Colonic mucosa (tissue), 4 donors: ENCODE measurements at places on chromosomes 3 and 15.

DNA sequence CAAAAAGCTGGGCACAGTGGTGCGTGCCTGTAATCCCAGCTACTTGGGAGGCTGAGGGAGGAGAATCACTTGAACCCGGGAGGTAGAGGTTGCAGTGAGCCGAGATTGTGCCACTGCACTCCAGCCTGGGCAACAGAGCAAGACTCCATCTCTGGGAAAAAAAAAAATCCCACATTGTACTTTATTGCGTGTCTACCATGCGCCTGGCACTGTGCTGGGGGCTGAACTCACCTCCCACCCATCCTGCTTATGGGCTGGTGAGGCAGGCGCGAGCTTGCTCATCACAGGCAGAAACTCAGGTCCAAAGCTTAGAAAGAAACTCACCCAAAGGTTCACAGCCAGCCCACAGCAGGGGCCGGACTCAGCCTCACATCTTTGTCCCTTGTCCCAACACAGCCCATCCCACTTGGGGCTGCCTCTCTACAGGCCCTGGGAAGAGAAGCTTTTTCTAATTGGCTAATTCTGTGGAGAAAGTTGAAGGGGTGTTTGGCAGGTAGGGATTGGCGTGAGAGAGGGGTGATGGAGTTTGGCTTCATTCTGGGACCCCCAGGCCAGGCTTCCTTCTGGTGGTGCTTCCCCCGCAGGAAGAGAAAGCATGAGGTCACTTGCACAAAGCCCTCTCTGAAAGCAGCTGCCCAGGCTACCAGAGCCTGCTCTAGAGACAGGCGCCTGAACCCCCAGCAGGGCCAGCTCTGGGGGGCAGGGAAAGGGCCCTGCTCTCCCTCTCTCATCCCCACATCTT is 122.6 kb upstream of the SMAD3 start:
- DNase-seq = no peak

GRCh38 chr3:134885877-134886621 is 91.0 kb downstream of the EPHB1 start:
- DNase-seq = no peak

DNA sequence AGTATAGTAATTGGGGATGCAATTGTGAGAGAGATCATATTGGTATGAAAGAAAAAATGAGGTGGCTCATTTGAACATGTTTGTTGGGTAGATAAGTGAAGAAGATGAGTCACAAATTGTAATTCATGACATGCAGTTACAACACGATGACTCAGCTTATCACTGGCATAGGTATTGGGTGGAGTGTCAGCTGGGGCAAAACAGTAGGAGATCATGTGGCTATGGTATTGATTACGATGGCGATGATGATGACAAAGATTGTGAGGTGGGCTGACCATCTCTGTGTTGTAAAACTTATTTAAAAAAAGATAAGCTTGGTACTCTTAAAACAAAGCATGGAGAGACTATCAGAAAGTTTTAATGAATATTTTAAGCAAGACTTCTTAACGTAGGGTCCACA is 11.6 kb upstream of the DPH6 start:
- DNase-seq = no peak

GRCh38 chr3:57004229-57004628 is 56.2 kb upstream of the SPATA12 start:
- DNase-seq = no peak

- DNase-seq = no peak
Measured at GRCh38 chr3:95407709-95408463, 1345.0 kb downstream of the NSUN3 start.

DNA sequence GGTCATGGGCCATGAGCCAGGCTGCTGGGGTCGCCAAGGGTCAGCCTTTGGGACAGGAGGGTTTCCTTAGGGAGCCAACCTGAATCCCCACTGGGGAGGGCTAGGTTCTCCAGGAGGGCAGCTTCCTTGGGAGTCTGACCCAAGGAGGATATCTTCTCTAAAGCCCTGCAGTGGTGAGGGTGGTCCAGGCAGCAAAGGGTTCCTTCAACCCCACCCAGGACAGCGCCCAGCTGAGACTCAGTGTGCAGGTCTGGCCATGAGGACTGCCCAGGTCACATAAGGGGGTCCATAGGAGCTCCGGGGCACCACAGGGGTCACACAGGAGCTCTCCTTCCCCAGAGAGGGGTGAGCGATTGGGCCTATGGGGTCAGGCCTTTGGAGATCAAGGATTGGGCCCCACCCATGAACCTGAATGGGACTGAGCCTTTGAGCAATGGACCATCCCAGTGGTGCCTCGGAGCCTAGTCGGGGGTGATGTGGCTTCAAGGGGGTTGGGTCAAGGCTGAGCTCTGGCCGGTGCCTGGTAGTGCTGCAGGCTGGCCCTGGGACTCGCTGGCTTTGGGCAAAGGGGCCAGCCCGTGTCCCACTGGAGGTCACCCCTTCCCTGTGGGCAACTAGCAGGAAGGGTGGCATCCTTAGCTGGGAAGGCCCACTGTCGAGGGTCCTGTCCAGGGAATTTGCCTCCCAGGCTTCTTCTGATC is 216.5 kb downstream of the SNRPN start:
- peak; percentile 14 for DNase-seq

GRCh38 chr3:31754575-31755278 is 222.0 kb downstream of the STT3B start:
- no peak for DNase-seq

- DNase-seq = no peak
Measured at GRCh38 chr15:100147828-100148227, 193.9 kb downstream of the ADAMTS17 start.

- no peak for DNase-seq
Measured at GRCh38 chr3:55097441-55097840, 169.6 kb upstream of the LRTM1 start.

DNA sequence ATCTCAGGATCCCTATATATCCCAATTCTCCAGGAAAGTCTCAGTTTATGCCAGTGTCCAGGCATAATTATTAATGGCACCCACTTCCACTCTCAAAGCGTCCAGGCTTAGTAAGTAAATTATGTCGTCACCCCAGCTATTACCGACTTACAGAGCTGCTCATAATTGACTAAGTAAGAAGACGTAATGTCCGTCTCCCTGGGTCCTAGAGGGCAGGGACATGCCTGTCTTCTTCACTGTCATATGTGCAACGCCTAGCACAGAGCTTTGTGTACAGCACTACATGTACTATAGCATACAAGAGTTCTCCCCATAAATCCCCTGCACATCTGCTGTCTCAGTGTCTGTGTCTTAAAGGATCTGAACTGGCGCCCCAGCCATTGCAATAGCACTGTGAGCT is 23.9 kb upstream of the HRH1 start:
- DNase-seq = no peak

GRCh38 chr3:28840976-28841376 is 439.9 kb upstream of the RBMS3 start:
- DNase-seq = no peak

DNA sequence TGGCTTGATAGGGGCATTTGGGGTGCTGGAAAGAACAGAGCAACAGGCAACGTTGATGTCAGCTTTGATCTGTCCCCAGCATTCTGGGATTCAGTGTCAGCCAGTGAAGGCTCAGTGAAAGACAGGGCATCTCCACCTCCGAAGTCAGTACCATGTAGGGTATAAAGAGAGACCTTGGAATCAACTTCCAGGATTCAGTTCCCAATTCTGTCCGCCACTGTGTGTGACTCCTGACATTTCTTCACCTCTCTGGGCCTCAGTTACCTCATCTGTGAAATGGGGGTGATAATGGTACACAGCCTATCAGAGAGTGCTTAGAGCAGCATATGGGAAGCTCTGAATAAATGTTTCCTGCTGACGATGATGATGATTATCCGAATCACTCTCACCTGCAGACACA is 55.6 kb upstream of the FLNB start:
- DNase-seq = no peak

- DNase-seq = no peak
Measured at GRCh38 chr3:50912746-50913145, 238.0 kb downstream of the DOCK3 start.
